Kidney epithelial cell (primary cell): ENCODE measurements at places on chromosomes 5 and 9. TPM values are rescaled to one million over a fixed set of nuclear protein-coding genes. Genes with fewer than 3 reads are reported as not detected.

DAPK1 gene
- total RNA-seq, result 23.5 and 25.2 TPM in 2 replicates

PCSK1 gene
- not detected in 2 replicates for total RNA-seq

C9orf50 gene
- total RNA-seq, result not detected in 2 replicates

TRAF1 gene
- total RNA-seq, result 7.5 and 13.2 TPM in 2 replicates

KIF24 gene
- 1.0 and 1.2 TPM in 2 replicates for total RNA-seq

DNA sequence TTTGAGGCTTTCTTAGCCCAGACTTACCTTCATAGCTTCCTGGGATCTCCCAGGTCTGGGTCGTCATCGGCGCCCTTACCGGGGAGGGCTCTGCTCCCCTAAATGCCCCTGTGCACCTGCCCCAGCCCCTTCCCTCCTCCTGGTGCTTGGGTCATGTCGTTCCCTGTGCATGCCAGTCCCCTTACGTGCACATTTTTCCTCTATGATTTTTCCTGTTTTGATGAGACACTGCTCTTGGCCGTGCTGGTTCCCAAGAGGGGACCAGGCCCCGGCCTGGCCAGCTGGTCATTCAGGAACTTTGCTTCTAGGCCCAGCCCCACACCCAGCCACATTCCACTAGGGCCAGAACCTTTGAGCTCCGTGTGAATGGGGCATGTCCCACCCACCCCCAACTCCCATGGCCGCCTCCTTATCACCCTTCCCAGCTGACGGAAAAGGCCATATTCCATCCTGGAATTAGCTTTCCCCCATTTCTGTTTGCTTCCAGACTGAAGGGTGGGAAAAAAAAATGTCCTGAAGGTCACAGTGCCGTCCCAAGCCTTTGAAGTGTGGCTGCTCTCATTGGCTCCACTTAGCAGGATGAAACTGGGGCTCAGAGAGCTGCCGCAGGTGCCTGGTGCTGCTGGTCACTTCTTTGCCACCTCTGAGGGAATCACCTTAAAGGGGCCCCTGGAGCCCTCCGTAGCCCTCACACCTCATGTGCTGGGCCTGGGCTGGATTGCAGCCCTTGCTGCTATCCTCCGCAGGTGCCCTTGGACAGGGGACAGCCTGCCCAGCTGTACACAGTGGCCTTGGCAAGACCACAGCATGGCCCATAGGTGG lies 25.1 kb downstream of the ERGIC1 start:
- DNase-seq, result no peak

DNA sequence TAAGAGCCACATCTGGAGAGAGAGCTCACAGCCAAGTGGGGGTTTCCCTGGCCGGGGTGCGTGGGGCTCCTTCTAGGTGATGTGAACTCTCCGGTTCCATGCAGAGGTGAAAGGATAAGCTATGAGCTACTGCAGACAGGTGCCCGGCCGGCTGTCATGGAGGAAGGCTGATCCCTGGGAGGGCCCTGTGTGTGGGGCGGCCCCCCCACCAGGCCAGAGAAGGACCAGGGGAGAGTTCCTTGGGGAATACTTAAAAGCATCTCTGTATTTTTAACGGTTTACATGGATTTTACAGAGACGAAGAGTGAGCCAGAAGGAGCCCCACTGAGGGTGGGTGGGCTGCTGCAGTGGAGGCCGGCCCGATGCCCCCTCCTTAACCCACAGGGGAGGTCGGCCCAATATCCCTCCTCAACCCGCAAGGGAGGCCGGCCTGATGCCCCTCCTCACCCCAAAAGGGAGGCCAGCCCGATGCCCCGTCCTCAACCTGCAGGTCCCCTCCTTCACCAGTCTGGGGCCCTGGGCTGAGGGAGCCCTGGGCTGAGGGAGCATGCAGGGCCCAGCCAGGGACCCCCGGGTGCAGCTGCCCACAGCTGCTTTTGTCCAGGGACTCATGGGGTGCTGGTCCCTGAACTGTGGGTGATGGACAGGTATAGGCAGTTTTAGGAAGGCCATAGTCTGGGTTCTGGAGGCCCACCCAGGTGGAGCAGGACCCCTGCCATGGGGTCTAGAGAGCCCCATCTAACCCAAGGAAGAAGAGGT lies 31.9 kb downstream of the MRPL36 start:
- DNase-seq, result no peak

GRCh38 chr9:70642341-70642740 lies 227.9 kb upstream of the KLF9 start:
- DNase-seq, result no peak

GRCh38 chr9:77469515-77470231 lies 178.4 kb downstream of the GNA14 start:
- DNase-seq, result no peak

- DNase-seq, result no peak
Measured at GRCh38 chr5:111635151-111635902, 121.7 kb downstream of the NREP start.

GRCh38 chr5:73615085-73615484 lies 10.9 kb upstream of the ARHGEF28 start:
- DNase-seq, result no peak
